Ureter (tissue), 1 donor: ENCODE measurements at places on chromosomes 11 and 22.

GRCh38 chr11:86918973-86919372, 36.2 kb downstream of the FZD4 start:
- no peak for DNase-seq

DNA sequence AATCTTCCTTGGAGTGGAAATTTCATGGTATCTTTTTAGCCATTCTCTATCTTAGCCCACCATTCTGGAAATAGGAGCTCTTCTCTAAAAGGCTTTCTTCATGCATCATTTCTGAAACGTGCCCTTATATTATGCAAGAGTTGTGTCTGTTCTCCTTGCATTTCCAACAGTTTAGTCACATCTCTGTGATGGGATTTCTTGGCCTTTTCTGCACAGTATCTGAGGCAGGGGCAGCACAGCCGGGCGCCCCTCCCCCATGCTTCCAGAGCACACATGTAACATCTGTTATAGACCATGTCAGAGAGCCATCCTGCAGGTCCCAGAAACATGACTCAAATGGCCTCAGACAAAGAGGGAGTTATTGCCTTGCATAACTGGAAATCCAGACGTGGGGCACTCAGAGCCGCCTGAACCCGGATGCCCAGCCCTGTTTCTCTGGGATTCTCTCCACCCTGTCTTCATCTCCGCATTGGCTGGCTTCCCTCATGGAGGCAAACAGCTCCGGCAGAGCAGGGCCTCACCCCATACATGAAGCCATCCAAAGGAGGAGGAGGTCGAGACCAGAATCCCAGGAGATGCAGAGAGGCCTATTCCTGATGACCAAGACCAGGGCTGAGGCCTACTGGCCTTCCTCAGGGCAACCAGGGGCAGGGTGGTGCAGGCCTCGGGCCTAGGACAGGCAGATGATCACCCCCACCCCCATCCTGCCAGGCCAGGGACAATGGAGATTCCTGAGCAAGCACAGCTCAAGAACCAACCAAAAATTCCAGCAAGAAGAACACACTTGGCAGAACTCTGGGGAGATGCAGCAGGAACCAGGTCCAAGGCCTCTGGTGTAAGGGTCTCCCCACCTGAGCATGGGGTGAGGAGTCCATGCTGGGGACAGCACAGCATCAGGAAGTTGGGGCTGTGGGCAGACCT, 61.3 kb downstream of the IGLL5 start:
- DNase-seq = no peak

DNA sequence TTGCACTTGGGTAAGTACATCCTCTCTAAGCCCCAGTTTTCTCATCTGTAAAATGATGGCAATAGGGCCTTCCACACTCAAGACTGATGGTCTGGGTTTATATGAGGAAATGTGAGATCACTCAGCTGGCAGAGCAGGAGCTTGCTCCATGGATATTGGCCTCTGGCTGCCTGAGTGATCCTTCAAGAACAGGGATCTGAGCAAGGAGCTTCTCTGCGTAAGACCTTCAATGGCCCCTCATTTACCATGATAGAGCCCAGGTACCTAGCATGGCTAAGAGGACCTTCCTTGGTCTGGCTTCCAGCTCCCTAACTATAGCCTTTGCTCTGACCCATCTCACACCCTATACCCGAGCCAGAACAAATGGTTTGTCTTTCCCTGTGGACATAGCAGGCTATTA, 5.5 kb downstream of the ROBO4 start:
- DNase-seq = peak; percentile 4

DNA sequence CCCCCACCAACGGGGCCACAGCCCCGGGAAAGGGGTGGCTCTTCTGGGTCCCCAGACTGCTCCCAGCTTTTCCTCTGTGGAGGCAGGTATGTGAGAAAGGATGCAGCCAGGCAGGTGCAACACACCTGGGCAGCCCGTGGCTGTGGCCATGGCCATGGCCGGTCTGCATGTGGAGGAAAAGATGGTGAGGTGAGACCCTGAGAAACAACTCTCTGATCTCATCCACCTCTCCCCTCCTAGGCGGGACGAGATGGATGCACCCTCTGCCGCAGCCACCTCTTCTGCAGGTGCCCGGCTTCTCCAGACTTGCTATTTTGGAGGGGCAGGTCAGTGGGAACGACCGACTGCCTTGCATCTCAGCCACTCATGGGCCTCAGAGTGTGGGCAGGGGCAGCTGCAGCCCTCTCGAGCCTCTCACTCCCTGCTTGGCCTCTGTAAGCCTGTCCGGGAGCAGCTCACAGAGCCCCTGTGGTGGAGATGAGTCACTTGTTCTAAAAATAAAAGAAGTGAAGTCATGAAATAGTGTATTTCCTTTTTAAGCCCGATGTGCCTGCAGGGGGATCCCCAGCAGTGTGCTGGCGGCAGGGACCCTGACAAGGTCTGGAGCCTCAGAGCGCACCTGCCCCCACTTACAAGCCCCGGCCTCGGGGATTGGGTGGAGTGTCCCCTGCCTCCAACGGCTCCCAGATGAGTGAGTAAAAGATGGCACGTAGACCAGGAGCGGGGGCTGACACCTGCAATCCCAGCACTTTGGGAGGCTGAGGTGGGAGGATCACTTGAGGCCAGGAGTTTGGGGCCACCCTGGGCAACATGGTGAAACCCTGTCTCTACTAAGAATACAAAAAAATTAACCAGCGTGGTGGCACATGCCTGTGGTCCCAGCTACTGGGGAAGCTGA, 10.7 kb downstream of the SMIM38 start:
- no peak for DNase-seq

- DNase-seq = no peak
Observed at GRCh38 chr11:109435121-109435742, 13.2 kb downstream of the C11orf87 start.

DNA sequence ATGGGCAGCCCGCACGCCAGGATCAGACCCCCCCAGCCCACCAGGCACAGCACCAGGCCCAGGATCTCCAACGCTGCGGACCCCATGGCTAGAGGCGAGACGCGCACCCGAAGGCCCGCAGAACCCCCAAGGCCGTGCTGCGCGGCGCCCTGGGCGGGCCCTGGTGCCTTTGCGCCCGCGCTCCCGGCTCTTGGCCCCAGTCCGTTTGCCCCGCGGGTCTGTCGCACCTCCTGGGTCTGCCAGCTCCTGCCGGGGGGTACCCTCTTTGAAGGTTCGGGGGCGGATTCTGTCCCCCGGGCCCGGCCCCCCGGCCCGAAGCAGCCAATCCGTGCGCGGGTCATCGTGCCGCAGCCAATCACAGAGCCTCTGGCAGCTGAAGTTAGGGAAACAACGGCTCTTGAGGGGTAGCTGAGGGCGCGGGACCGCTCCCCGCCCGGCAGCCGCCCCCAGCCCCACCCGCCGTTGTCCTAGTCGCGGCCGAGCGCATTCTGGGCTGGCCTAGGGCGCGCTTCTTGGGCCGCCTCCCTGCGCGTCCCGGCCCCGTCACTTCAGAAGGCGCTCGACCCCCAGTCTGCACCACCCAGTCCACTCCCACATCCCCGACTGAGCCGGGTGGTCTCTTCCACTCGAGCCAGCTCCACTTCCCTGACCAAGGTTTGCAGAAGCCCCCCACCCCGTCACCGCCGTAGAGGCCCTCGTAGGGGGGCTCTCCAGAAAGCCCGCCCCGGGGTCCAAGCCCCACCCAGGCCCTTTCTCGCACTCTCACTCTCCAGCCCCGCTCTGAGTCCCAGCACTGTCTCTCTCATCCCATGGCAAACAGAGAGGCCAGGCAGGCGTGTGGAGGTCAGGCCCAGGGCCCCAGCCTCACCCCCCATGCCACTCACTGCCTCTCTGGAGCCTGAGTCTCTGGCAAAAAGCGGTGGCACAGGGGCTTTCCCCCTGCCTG, at the start of gene CLDN5:
CLDN5 (minus strand) TSS at position 241 of the 946 bp plus-strand sequence; CDS start at position 86, 155 bp downstream.
- no peak for DNase-seq

- no peak for DNase-seq
Observed at GRCh38 chr11:55714982-55715888, 53.2 kb downstream of the OR4C6 start.

- no peak for DNase-seq
Observed at GRCh38 chr11:11580012-11580411, 41.8 kb downstream of the GALNT18 start.

DNA sequence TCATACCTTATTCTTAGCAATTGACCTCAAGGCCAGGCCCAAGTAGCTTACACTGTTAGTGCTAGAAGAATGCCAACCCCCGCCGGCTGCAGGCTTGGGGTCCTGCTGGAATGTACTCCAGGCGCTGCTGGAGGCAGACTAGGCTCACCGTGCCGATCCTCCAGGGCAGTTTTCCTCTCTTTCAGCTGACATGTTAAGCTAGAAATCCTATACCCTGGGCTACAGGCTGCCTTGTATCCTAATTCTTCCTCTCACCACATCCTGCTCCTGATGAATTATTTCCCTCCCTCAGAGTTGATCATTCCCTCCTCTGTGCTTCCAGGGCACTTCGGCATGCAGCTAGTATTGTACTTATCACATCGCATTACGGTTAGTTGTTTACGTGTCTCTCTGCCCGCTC, 3.4 kb downstream of the SPTBN2 start:
- DNase-seq = no peak

GRCh38 chr11:17921659-17922415, 91.0 kb downstream of the SERGEF start:
- no peak for DNase-seq
